HS-27A (cell line): ENCODE measurements at places on chromosomes 2 and 18.
A peak's percentile ranks its signal among the peaks of the same experiment; 100 is the strongest.

DNA sequence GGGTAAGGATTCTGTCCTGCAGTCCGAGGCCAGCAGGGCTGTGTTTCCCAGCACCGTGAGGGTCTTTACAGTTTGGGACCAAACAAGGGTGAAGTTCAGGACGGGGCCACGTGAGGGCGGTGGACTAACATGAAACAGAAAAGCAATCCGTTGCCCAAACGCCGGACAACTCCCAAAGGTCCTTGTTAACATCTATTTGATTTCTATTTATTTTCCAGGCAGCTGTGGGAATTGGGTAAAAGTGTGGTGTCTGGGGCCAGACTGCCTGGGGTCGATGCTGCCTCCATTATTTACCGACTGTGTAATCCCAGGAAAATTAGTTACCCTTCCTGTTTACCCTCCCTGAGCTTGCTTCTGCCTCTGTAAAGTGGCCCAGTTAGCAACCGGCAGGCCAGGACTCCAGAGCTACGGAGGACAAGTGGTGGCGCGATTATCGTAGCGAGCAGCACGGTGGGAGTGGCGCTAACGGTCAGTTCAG lies 66.3 kb upstream of the TCF7L1 start:
- DNase-seq, result peak; percentile 69

DNA sequence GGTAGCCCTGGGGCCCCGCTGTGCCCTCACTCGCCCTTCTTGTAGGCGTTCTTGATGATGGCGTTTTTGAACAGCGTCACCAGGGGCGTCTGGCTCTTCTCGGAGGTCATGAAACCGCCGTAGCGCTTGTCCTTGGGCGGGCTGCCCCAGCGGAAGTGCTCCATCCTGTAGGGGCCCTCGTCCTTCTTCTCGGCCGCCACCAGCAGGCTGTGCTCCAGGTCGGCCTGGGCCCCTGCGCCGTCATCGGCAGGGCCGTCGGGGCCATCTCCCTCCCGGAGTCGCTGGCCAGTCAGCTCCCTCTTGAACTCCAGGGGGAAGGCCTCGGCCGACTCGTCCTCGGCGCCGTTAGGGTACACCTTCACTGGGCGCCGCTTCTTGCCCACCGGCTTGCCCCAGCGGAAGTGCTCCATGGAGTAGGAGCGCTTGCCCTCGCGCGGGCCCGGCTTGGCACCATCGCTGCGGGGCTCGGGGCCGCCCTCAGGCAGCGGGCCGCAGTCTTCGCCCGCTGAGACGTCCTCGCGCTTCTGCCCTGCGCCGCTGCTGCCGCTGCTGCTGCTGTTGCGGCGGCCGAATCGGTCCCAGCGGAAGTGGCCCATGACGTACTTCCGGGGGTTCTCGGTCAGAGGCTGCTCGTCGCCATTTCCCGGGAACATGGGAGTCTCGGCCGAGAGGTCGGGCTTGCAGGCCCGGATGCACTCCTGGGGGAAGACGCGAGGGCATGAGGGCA lies 7.2 kb downstream of the POMC start:
- no peak for DNase-seq

DNA sequence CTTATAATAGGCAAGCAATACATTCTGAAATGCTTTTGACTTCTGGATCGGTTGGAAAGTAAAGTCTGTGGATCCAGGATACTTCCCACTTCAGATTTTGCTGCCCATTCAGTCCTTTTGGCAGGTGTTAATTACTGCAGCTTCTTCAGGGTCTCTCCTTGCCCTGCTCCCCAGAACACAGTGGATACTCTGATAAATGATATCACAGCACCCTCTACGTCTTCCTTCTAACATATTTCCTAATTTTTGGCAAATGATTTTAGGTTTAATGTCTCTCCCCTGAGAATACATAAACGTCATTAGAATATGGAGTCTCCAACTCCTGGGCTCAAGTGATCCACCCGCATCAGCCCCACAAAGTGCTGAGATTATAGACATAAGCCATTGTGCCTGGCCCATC lies 249.8 kb downstream of the NYAP2 start:
- DNase-seq, result no peak

DNA sequence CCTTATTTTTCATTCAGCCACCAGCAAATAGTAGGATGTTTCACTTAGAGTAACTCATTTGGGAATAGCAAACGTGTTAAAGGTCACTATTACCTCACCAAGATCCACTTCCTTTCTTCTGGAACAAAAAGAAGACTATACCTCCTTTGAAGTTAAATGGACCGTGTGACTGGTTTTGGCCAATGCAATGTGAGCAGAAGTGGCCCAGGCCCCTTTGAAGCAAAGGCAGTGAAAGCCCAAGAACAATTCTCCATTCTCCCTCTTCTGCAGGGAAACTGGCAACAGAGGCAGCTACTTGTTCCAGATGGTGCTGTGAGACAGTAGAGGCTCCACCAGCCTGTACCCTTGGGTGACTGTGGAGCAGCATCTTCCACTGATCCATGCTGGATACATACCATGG lies 11.3 kb upstream of the MALL start:
- DNase-seq, result no peak

- no peak for DNase-seq
Measured at GRCh38 chr2:46471-47345, at the start of gene FAM110C. TSS of gene FAM110C (minus strand) at chr2:46505. CDS start at chr2:46385, 120 bp downstream.

- no peak for DNase-seq
Measured at GRCh38 chr2:149463328-149464002, 124.1 kb downstream of the MMADHC start.

GRCh38 chr18:50578651-50579050 lies 18.8 kb downstream of the MAPK4 start:
- DNase-seq, result no peak
